Hippocampal formation (tissue), 2 donors: ENCODE measurements at places on chromosomes 12 and 14.

DNA sequence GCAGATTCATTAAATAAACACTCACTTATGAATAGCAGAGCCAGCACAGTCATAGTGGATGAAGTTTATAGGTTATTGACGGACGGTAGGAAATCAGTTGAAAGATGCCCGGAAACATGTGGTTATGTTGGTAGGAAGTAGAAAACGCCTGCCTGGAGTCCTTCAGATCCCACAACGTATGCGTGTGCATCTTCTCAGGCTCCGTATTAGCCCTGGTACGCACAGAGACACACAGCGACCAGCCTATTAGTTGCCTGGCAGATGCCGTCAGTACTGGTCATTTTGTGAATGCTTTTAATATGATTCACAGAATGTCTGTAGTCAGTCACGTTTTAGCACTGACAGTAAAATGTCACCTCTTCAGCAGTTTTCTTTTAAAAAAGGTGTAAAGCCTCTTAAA lies 196.4 kb downstream of the RGS6 start:
- no peak for DNase-seq

GRCh38 chr14:74824997-74825396 lies 50.9 kb downstream of the PROX2 start:
- no peak for DNase-seq

- DNase-seq, result no peak
Measured at GRCh38 chr12:58519839-58520238, 400.5 kb downstream of the LRIG3 start.

DNA sequence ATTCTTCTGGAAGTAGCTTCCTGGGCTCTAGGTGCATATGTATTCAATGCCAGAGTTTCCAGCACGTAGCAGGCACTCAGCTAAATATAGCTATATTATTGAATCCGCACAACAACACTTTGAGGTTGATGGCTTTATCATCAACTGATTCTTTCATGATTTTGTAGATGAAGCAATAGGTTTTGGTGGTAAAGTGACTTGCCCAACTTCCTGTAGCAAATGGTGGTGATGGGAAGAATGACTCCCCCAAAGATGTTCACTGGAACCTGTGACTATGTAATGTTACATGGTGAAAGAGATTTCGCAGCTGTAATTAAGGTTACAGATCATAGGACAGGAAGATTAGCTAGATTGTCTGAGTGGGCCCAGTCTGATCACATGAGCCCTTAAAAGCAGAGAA lies 3.2 kb downstream of the TDRD9 start:
- no peak for DNase-seq

DNA sequence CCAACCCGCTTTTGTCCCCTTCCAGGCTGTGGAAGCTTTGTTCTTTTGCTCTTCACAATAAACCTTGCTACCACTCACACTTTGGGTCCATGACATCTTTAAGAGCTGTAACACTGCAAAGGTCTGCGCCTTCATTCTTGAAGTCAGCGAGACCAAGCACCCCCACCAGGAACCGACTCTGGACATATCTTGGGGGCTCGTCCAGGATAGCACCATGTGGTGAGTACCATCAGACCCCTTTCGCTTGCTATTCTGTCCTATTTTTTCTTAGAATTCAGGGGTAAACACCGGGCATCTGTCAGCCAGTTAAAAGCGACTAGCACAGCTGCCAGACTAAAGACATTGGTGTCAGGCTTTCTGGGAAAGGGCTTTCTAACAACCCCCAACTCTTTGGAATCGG lies 137.6 kb upstream of the PPFIA2 start:
- DNase-seq, result no peak

DNA sequence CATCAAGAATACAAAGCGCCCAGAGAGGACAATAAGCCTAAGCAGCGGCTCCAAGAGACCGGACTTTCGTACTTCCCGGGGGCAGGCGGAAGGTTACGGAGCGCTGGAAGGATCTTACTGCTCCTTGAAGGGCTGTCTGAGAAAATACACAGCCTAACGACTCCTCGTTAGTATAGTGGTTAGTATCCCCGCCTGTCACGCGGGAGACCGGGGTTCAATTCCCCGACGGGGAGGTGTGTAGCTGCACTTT lies 12.1 kb upstream of the TMPO start:
- peak; percentile 91 for DNase-seq
